A549 treated with ZK216348 at 1 μM for 4 hours (cell line): ENCODE measurements at places on chromosomes 1 and 21. TPM values are rescaled to one million over a fixed set of nuclear protein-coding genes. Genes with fewer than 3 reads are reported as not detected.

TP73 gene
- total RNA-seq: 0.59 to 0.83 TPM (median 0.71 TPM) in 5 replicates

RIPPLY3 gene
- total RNA-seq: 0.43 to 0.71 TPM (median 0.53 TPM) in 5 replicates

MRPL24 gene
- total RNA-seq: 183 to 215 TPM (median 187 TPM) in 5 replicates

PTPN22 gene
- total RNA-seq: not detected in 5 replicates

AMPD1 gene
- total RNA-seq: 0.32 TPM in 1 of 5 replicates, not detected in the others

SYNC gene
- 10.7 to 18.5 TPM (median 13.9 TPM) in 5 replicates for total RNA-seq

GRHL3 gene
- total RNA-seq: 0.52 to 1.3 TPM (median 0.70 TPM) in 5 replicates

CACNA1S gene
- total RNA-seq: not detected in 5 replicates

HRNR gene
- not detected in 5 replicates for total RNA-seq

DNASE2B gene
- total RNA-seq: not detected in 5 replicates

SELENBP1 gene
- 5.1 to 7.6 TPM (median 6.9 TPM) in 5 replicates for total RNA-seq

ANGPTL3 gene
- not detected in 5 replicates for total RNA-seq

SMIM1 gene
- 1.0 to 2.1 TPM (median 1.6 TPM) in 4 of 5 replicates, not detected in the other for total RNA-seq

ACKR1 gene
- not detected in 5 replicates for total RNA-seq

CAPZB gene
- 216 to 232 TPM (median 229 TPM) in 5 replicates for total RNA-seq

TDRD5 gene
- total RNA-seq: 0.04 to 0.14 TPM (median 0.07 TPM) in 4 of 5 replicates, not detected in the other

HENMT1 gene
- 4.0 to 5.3 TPM (median 4.3 TPM) in 5 replicates for total RNA-seq

SPRR1A gene
- total RNA-seq: not detected in 5 replicates

CELA3A gene
- not detected in 5 replicates for total RNA-seq

DLGAP3 gene
- total RNA-seq: 0.09 to 0.27 TPM (median 0.26 TPM) in 5 replicates

SNX7 gene
- total RNA-seq: 20.5 to 43.0 TPM (median 24.6 TPM) in 5 replicates

SPTA1 gene
- total RNA-seq: not detected in 5 replicates

STRIP1 gene
- 10.8 to 14.4 TPM (median 13.3 TPM) in 5 replicates for total RNA-seq

OR2M3 gene
- not detected in 5 replicates for total RNA-seq

CD34 gene
- not detected in 5 replicates for total RNA-seq

AQP10 gene
- total RNA-seq: not detected in 5 replicates

MIS18A gene
- total RNA-seq: 11.9 to 16.7 TPM (median 16.2 TPM) in 5 replicates

CSMD2 gene
- not detected in 5 replicates for total RNA-seq

MRPL39 gene
- 31.8 to 38.5 TPM (median 34.9 TPM) in 5 replicates for total RNA-seq

APOBEC4 gene
- not detected in 5 replicates for total RNA-seq

DIRAS3 gene
- 0.79 to 1.2 TPM (median 0.98 TPM) in 5 replicates for total RNA-seq

IGSF9 gene
- 0.12 to 0.33 TPM (median 0.29 TPM) in 5 replicates for total RNA-seq

BRDT gene
- total RNA-seq: not detected in 5 replicates

GJB3 gene
- total RNA-seq: 7.4 to 11.8 TPM (median 9.4 TPM) in 5 replicates

POLR3GL gene
- total RNA-seq: 10.3 to 13.0 TPM (median 11.8 TPM) in 5 replicates

HMCN1 gene
- 0.03 to 0.42 TPM (median 0.07 TPM) in 5 replicates for total RNA-seq

TNFRSF1B gene
- total RNA-seq: 0.31 to 1.4 TPM (median 0.54 TPM) in 5 replicates

LDLRAD1 gene
- not detected in 5 replicates for total RNA-seq

CDCA8 gene
- 44.6 to 52.4 TPM (median 46.6 TPM) in 5 replicates for total RNA-seq

PODN gene
- total RNA-seq: not detected in 5 replicates

CD247 gene
- 0.21 to 0.42 TPM (median 0.31 TPM) in 5 replicates for total RNA-seq

SLC19A1 gene
- 11.2 to 21.8 TPM (median 20.5 TPM) in 5 replicates for total RNA-seq

FCRL5 gene
- not detected in 5 replicates for total RNA-seq

CASQ2 gene
- not detected in 5 replicates for total RNA-seq

ATP5PF gene
- total RNA-seq: 198 to 271 TPM (median 215 TPM) in 5 replicates

HJV gene
- not detected in 5 replicates for total RNA-seq

GPR161 gene
- 8.7 to 21.3 TPM (median 16.4 TPM) in 5 replicates for total RNA-seq

SPRR5 gene
- not detected in 5 replicates for total RNA-seq
